Fibroblast of lung (primary cell): ENCODE measurements at places on chromosomes 1 and 21. TPM values are rescaled to one million over a fixed set of nuclear protein-coding genes. Genes with fewer than 3 reads are reported as not detected.

- DNase-seq, result no peak
Observed at GRCh38 chr1:18643154-18644012, 12.7 kb downstream of the PAX7 start.

- peak; percentile 99 for DNase-seq
Observed at GRCh38 chr1:97145321-97145956, 423.9 kb downstream of the PTBP2 start.

DNA sequence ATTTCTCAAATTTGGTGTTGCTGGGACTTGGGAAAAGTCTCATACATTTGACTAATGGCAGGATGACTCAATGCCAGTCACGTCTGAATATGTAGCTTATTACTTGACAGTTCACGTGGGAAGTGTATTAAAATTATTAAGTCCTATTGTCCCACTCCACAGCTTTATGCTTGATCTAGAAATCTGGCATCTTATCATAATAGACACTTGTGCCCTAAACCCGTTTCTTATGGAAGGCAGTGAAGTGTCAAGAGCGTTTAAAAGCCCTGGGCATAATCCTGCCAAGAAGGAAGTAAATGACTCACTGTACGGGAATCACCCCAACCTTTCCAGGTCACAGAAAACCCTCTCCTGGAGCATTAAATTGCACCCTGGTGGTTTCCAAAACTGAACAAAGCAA, 207.4 kb downstream of the APP start:
- DNase-seq, result peak; percentile 36

DNA sequence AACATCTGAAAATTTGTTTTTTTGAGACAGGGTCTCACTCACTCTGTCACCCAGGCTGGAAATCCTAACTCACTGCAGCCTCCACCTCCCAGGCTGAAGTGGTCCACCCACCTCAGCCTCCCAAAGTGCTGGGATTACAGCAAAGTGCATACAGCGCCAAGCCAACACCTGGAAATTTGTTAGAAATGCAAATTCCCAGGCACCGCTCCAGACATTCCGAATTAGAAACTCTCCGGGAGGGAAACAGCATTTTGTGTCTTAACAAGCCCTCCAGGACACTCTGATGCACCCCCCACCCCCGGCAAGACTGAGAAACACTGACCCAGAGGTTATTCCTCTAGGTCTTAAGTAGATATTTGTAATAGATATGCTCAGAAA, 49.1 kb downstream of the ARID4B start:
- DNase-seq, result no peak

DNA sequence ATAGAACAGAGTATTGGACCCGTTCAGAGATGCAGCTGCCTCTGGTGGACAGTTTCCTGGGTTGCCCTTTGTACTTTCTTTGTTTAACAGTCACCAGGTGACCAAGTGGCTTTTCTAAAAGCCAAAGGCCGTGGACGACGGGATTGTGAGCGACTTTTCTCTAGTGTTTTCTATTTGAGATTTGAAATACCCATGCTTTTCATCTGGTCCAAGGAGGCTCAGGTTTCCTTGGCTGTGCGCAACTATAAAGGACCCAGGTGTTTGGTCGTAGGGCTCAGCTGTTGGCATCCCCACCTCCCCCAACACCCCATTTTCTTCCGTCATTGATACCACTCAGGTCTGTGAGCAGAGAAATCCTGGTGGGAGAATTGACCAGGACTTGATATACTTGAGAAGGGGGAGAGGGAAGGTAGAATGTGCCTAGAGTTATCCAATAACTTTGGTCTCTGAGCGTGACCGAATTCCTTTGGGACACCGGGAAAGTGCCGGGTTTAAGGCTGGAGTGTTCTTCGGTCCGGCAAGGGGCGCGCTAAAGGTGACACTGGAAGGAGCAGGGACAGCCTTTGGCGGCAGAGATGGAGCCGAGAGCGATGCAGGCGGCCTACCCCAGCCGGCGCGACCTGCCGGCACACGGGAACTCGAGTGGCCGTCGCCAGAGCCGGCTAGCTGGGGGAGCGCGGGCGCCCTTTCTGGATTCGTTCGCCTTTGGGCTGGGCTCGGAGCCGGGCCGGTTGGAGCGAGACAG, 83.4 kb upstream of the BMP8A start:
- no peak for DNase-seq

GRCh38 chr1:23701996-23702395, 10.4 kb downstream of the RPL11 start:
- no peak for DNase-seq

- DNase-seq, result peak; percentile 68
Observed at GRCh38 chr1:16112596-16113555, 39.4 kb upstream of the FAM131C start.

GRCh38 chr1:211258310-211258755, 833 bp upstream of the RCOR3 start:
- DNase-seq, result peak; percentile 82

DNA sequence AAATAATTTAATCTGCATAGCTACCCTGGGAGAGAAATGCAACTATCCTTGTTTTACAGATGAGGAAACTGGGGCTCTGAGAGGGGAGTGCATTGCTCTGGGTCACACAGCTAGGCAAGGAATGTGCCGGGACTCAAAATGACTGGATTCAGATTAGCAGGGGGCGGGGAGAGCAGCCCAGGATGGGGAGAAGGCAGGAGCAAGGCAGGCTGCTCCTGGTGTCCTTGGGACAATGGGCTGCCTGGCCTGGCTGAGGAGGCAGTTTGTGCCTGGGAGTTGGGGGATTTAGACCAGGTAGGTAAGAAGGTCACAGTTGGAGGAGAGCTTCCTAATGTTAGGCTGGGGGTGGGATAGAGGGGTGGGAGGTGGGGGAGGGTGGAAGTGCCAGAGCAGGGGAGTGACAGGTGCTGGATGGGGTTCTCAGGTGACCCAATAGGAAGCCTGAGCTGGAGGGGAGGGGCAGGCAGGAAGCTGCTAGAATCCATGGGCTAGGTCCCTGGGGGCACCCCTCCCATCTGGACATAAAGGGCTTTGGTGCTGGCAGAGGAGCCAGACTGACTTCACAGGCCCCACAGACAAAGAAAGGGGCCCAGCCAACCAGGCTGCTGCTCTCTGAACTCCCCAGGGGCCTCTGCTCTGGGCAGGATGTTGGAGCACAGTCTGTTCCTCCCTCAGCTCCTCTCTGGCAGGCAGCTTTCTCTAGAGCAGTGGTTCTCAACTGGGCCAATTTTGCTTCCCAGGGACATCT, 29.0 kb downstream of the TRIM62 start:
- DNase-seq, result no peak

DNA sequence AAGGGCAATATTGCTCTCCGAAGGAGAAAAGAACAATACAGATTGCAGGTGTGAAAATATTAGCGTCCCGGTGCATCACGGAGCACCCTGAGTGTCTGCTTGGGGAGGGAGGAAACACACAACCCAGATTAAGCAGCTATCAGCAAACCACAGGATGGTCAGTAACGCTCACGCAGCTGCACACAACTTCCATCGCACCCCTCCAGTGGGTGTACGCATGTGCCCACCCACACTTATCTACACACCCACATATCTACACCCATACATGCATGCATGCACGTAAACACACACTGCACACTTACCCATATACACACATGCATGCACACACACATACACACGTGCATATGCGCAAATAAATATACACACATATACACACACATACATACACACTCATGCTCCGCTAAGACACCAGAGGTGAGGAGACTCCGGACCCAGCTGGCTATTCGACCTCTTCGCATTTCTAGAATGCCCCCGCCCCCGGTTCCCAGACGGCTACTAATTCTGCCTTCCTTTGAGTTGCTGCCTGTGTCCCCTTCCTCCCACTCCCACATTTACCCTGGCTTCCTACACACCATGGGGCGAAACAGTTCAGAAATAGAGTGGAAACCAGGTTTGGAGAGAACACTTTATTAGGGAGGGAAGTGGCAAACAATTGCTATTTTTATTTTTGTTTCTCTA, 26.2 kb downstream of the ITPKB start:
- no peak for DNase-seq

GRCh38 chr1:152086760-152087159, 2.1 kb downstream of the TCHHL1 start:
- DNase-seq, result no peak

The OR2G6 gene
- polyA plus RNA-seq, result not detected in 2 replicates

GRCh38 chr1:172746091-172746949, 87.4 kb downstream of the FASLG start:
- peak; percentile 99 for DNase-seq

- DNase-seq, result no peak
Observed at GRCh38 chr1:214244252-214244651, 36.7 kb upstream of the SMYD2 start.

GRCh38 chr1:112358061-112358770, 37.8 kb upstream of the CTTNBP2NL start:
- peak; percentile 16 for DNase-seq

- no peak for DNase-seq
Observed at GRCh38 chr1:112146201-112146715, 156.8 kb upstream of the KCND3 start.

The DPT gene
- polyA plus RNA-seq, result 2.4 and 7.7 TPM in 2 replicates

The ISG20L2 gene
- polyA plus RNA-seq, result 23.6 and 29.9 TPM in 2 replicates

The CFH gene
- 83.0 and 108 TPM in 2 replicates for polyA plus RNA-seq

The VASH2 gene
- 0.22 and 0.46 TPM in 2 replicates for polyA plus RNA-seq

The OR2T3 gene
- polyA plus RNA-seq, result not detected in 2 replicates

DNA sequence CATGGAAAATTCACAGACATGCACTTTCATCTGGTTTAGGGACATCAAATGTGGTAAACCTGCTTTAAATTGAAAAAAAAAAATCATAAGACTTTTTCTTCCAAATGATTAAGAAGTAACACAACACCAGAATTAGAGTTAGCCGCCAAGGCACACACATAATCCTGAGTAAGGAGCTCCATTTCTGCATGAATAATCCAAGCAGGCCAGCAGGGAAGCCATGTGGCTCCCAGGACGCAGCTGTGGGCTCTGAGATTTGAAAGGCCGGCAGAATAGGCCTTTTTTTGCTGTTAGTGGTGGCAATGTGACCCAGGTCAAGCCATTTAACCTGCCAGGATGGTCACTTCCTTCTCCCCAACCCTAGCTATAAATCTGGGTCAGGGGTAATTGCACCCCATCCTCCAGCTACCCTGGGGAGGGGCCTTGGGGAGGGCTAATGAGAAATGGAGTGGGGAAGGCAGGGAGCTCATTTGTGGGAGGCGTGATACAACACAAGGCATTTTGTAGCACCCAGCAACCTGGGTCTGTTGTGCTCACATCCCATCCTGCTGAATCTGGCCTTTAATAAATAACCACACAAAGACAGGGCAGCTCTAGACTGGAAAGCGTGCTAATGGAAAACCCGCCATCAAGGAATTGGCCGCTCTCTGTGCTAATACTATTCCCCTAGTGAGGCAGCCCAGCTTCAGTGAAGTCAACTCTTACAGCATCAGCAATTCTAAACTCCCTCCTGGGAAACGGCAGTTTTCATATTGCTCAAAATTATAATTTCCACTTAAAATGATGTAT, 178.5 kb downstream of the RHOU start:
- no peak for DNase-seq

GRCh38 chr21:41604583-41605041, 96.7 kb upstream of the TMPRSS2 start:
- DNase-seq, result no peak

DNA sequence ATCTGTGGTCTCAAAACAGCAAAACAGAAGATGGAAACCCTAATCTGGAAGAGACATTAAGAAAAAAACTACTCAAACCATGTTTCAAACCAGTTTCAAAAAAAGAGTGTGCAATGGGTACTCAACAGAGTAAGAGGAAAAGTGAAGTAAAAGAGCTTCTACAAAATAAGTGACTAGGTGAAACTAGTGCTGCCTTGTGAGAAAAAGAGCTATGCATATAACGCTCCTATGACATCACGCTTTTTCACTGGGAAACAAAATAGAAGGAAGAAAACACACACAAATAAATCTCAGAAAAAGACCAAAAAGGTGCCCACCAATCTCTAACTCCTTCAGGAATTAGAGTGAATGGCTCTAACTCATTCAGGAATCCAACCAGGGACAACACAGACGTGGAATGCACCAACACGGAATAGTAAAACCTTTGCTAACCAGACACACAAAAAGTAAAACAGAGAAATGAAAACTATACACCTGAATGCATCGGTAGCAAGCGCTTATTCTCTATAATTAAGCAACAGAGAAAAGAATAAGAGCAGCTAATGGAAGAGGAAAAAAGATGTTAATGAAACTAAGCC, 1.3 kb downstream of the FOXJ3 start:
- no peak for DNase-seq

- peak; percentile 84 for DNase-seq
Observed at GRCh38 chr1:24384251-24385090, 29.1 kb downstream of the STPG1 start.

The IGSF3 gene
- polyA plus RNA-seq, result 0.02 TPM in 2 replicates

DNA sequence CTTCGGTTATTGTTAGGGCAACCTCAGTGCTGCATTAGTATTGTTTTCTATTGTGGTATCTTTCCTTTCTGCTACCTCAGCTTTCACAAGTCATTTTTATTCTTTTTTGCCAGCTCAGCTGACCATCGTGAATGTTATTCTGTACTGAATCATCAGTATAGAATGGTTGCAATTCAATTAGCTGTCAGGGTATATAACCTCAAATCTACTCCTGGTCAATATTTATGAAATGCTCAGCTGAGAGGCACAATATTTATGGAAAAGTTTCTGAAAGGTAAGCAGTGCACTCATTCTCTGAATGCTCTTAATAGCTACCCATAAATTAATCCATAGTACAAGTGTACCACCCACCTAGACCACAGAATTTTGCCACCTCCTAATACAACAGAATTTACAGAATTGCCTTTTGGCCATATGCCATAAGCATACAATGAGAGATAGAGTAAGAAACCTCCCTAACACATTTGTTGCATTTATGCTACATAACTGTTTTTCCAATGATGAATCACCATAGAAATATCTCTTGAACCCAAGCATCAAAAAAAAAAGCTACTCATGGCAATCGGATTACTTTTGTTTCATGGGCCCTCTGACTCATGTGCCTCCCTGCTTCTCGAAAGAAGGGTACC, 732.6 kb upstream of the CHRM3 start:
- DNase-seq, result peak; percentile 50

DNA sequence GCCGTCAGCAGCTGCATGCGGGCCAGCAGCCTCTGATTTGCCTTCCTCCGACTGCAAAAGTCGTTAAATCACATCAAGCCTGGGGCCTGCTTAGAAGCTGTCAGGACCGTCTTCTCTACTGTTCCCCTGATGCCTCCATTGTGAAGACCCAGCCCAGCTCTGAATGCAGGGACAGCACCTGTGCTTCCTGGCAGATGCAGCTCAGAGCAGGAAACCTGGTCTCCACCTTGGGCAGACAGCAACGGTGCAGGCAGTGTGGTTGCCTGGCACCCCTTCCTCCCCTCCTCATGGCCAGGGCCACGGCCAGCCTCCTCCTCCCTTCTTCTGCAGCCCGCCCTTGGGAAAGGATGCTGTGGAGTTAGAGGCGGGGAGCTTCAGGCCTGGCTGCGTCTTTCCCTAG, 92.3 kb upstream of the COL6A1 start:
- DNase-seq, result no peak

- no peak for DNase-seq
Observed at GRCh38 chr1:205710201-205711062, 30.1 kb upstream of the SLC45A3 start.
